ENCODE measurements at places on chromosomes 4 and X. TPM values are rescaled to one million over a fixed set of nuclear protein-coding genes. Genes with fewer than 3 reads are reported as not detected.

The GAGE10 gene
- not detected for total RNA-seq

The BEX1 gene
- 0.56 TPM for total RNA-seq

The GLUD2 gene
- 0.81 TPM for total RNA-seq

GRCh38 chr4:114636192-114636935 is 37.8 kb downstream of the UGT8 start:
- no peak overlapping the region for H3K4me3 ChIP-seq
- H3K36me3 ChIP-seq, result no peaks in the 10 kb centered on the region
- H3K27me3 ChIP-seq, result peaks cover under 1% of the 10 kb centered on the region
- no peak overlapping the region for H3K27ac ChIP-seq
- H3K4me1 ChIP-seq, result no peaks in the 10 kb centered on the region

GRCh38 chr4:158656439-158656838 is 15.2 kb downstream of the C4orf46 start:
- H3K27ac ChIP-seq, result no peak overlapping the region
- H3K4me3 ChIP-seq, result no peak overlapping the region
- peaks cover 6% of the 10 kb centered on the region for H3K4me1 ChIP-seq
- no peaks in the 10 kb centered on the region for H3K36me3 ChIP-seq
- DNase-seq, result no peak

DNA sequence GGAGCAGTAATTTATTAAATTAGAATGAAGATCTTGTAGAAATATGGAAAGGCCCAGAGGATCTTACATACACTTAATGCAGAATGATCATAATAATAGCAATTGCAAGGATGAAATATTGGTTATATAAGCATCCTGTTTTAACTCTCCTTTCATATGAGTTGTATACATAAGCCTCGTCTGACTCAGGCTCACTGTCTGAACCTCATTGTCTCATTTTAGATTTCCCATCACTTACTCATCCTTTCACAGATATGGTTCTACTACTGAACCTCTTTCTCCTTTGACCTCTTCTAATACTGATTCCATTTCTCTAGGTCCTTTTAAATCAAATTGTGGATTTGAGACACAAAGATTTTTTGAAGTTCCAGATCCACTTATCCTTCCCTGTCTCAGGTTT is 277.3 kb upstream of the TRPC5 start:
- H3K27me3 ChIP-seq, result no peaks in the 10 kb centered on the region
- no peak for DNase-seq
- H3K4me3 ChIP-seq, result no peak overlapping the region
- H3K4me1 ChIP-seq, result no peaks in the 10 kb centered on the region
